ENCODE measurements at places on chromosomes 6 and 20.

GRCh38 chr20:32333988-32334885 lies 23.9 kb upstream of the ASXL1 start:
- DNase-seq, result no peak

DNA sequence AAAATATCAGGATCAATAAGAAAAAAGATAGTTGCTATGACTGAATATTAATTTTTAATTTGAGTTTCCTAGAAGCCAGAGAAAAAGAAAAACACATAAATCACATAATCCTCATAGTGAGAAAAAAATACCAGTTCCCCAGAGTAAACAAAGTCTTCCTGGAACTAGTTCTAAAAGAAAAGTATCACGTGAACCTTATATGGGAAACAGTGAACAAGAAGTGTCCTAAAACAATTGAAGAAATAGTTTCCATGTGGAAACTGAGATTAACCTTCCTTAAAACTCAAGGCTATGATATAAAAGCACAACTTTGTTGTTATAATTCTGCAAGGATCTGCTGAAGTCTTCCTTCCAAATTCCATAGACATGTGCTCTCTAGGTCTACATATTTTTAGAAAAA lies 50.6 kb downstream of the RCAN2 start:
- DNase-seq, result no peak

DNA sequence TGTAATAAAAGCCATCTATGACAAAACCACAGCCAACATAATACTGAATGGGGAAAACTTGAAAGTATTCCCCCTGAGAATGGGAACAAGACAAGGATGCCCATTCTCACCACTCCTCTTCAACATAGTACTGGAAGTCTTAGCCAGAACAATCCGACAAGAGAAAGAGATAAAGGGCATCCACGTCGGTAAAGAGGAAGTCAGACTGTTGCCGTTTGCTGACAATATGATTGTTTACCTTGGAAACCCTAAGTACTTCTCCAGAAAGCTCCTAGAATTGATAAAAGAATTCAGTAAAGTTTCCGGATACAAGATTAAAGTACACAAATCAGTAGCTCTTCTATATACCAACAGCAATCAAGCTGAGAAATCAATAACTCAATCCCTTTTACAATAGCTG lies 14.0 kb upstream of the RUNX2 start:
- DNase-seq, result no peak

GRCh38 chr6:77633471-77633870 lies 19.4 kb upstream of the MEI4 start:
- DNase-seq, result no peak

DNA sequence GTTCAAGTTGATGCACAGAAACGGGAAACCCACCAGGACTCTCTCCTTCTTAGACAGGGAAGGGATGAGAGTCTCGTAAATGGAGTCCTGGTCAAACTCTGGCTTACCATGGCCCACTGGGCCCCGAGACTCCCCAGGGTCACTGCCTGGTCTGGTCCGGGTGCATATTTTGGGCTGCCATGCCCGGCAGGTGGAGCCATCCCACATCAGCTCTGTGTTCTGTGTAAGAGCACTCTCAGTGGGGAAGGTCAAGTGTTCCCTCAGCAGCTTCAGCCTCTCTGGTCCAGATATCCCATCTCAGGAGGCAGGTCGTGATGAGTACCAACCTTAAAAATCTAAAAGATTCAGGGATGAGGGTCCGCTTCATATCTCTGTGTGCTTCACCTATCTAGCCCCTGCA lies 138.8 kb downstream of the EDN3 start:
- no peak for DNase-seq

GRCh38 chr6:162118706-162119105 lies 608.9 kb downstream of the PRKN start:
- no peak for DNase-seq

GRCh38 chr6:44512868-44513741 lies 125.6 kb downstream of the CDC5L start:
- no peak for DNase-seq

GRCh38 chr6:32941214-32941768 lies 463 bp upstream of the HLA-DMB start:
- no peak for DNase-seq
